Activated CD8-positive, alpha-beta memory T cell treated with anti-CD3 and anti-CD28 coated beads, Interleukin-2, amount 10 ng/mL, durations not matched to agents 7 days and 5 days (primary cell): ENCODE measurements at places on chromosomes 2 and 18.

DNA sequence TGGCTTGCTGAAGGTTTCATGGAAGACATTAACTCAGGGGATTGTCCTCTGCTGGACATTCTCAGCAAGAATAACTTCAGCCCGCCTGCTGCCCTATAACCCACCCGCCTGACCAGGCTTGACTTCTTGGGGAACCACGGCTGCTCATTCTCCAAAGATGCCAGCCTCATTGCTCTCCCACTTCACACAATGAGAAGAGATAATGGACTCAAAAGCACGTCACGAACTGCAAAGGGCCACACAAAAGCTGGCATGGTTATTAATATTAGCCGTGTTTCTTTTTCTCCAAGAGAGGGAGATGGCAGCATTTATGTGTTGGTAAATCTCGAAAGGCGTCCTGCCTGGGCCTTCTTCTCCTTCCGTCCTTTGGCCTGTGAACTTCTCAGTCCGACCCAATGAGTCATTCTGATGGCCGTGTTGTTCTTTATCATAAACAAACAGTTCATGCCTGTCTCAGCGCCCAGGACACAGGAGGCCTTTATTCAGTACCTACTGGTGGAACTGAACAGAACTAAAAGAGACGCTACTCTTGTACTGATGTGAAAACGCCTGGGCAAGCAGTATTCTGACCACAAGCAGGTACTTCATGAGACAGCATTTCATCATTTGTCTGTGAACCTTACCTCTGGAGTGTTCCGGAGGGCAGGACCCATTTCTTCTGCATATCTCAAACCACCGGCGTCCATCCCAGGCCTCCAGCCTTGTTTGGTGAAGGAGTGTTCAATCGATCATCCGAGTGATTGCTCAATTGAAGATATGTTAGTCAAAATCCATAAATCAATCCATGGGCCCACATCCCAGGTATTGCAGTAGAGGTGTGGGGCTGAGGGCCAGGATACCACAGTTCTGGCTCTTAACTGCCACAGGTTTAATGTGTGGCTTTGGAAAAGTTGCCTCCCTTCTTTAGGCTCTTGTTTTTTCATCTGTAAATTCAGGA, 25.1 kb upstream of the KLHL29 start:
- H3K36me3 ChIP-seq, result no peaks in the 10 kb centered on the region
- no peak for DNase-seq
- no peak overlapping the region for H3K4me3 ChIP-seq
- H3K4me1 ChIP-seq, result no peaks in the 10 kb centered on the region

- no peak overlapping the region for H3K4me3 ChIP-seq
- no peaks in the 10 kb centered on the region for H3K4me1 ChIP-seq
- H3K36me3 ChIP-seq, result no peaks in the 10 kb centered on the region
- no peak for DNase-seq
- H3K27me3 ChIP-seq, result peaks cover 28% of the 10 kb centered on the region
- H3K27ac ChIP-seq, result no peak overlapping the region
Observed at GRCh38 chr2:67366832-67367412, 30.2 kb upstream of the ETAA1 start.

- no peaks in the 10 kb centered on the region for H3K36me3 ChIP-seq
- H3K4me1 ChIP-seq, result no peaks in the 10 kb centered on the region
Observed at GRCh38 chr2:180695586-180696401, 284.6 kb upstream of the UBE2E3 start.

DNA sequence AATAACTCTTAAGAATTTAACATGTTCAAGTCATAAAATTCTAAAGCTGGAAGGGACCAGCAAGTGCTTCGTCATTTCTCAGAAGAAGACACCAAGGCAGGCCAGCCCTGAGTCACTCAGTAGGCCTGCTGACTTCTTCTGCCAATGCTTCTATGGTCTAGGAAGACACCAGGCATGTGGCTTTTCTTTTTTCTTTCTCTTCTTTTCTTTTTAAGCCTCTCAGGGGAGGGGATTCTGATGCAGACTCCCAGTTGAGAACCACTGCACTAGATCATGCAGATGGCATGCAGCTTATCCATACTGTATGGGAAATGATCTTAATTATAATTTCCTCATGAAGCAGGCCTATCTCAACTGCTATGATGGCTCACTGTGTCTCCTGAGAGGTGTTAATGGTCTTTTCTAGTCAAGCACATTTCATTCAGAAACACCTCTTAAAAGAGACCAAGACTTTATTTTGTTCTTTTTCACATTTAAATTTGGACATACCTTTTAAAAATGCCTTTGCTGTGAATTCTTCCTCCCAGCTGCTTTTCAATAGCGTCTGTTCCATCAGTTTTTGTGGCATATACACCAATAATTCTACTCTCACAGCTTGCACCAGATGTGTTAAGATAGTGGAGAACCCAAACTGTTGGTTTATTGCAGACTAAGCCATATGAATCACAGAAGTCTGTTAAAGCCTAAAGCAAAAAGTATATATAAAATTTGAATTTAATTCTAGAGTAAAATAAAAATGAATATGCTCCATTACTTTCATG, 11.3 kb downstream of the KCTD18 start:
- no peak overlapping the region for H3K4me3 ChIP-seq
- H3K27me3 ChIP-seq, result no peaks in the 10 kb centered on the region
- no peak overlapping the region for H3K27ac ChIP-seq

DNA sequence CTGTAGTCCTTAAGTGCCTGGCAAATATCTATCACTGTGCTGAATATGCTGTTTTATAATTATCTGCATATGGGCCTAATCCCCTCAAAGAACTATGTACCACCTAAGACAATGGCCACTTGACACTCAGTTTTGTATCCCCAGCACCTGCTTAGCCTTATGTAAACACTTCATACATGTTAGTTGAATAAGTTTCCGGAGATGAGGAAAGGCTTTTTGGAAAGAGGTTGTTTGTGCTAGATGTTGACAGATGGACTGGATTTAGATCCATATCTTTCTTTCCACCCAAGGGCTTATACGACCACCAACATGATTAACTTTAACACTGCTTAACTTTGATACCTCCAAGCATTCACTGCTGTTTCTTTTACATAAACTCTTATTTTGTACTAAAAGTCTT, 63.3 kb downstream of the FAM228A start:
- no peak for DNase-seq
- no peak overlapping the region for H3K27ac ChIP-seq
- no peaks in the 10 kb centered on the region for H3K4me1 ChIP-seq
- H3K36me3 ChIP-seq, result peaks cover 10% of the 10 kb centered on the region
- H3K27me3 ChIP-seq, result no peaks in the 10 kb centered on the region
- H3K4me3 ChIP-seq, result no peak overlapping the region

DNA sequence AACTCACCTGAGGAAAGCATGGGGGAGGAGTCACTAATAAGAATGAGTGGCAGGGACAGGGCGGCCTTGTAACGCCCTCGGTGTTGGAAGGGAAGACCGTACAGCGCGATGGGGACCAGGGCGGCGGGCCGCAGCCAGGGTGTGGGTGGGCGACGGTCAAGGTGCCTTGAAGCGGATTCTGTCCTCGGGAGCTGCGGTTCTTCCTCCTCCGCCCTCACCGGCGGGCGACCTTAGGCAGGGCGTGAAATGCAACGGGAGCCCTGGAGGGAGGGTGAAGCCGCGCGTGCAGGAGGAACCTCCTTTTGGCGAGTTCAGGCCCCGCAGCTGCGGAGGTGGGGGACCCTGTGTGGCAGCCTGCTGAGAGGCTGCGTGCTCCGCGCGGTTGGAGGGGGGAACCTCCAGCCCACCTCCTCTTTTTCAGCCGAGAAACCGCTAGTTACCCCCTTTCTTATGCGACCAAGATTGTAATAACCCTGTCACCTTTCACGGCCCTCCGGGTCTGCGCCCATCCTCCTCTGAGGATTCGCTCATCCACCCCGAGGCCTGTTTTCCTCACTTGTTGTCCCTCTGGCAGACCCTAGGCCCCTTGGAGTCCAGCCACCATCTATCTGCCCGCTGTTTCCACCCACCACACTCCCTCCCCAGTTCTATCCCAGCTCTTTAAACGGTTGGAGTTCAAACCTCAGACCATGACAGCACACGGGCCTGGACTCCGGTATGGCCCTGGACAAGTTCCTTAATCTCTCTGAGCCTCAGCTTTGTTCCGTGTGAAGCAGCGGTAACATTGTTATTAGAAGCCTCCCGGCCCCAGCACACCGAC, 823 bp upstream of the RNU2-63P start:
- H3K4me3 ChIP-seq, result peak overlapping the region; percentile 92
- peak; percentile 77 for DNase-seq
- peaks cover 1% of the 10 kb centered on the region for H3K36me3 ChIP-seq
- H3K4me1 ChIP-seq, result peaks cover 14% of the 10 kb centered on the region
- H3K27me3 ChIP-seq, result no peaks in the 10 kb centered on the region

DNA sequence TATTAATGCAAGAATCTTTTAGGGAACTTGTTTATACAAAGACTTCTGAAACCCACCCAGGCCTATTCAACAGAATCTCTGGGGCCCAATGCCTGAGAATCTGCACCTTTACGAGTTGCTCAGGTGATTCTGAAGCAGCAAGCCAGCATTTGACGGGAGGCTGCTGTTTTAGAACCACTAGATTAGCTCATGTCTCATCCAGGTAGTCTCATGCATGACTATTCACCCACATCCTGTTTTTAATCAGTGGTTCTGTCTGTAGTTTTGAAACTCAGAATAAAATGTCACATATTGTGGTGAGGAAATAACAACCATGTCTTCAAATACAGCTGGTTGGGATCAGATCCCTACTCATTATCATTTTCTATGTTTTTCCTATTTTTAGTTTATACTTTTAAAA, 39.5 kb downstream of the CYTIP start:
- no peak overlapping the region for H3K4me3 ChIP-seq
- DNase-seq, result peak; percentile 73
- H3K4me1 ChIP-seq, result peaks cover 58% of the 10 kb centered on the region
- no peaks in the 10 kb centered on the region for H3K27me3 ChIP-seq
- H3K36me3 ChIP-seq, result peaks cover 60% of the 10 kb centered on the region
- H3K27ac ChIP-seq, result peak overlapping the region; percentile 81

DNA sequence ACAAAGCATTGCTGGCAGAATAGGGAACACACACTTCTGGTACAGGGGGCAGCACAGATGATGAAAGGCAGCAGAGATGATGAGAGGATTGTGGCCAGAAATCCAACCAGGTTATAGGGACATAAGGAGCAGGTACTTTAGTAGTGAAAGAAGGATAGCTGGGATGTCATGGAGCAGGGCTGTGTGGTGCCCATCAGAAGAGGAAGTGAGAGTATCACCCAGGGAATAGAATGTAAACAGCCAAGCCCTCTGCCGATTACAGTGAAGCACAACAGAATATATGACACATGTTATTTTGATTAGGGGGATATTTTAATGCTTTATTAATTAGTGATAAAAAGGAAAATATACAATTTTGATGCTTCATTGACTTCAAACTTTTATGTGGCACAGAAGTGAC, 883.4 kb upstream of the CDH2 start:
- no peak for DNase-seq
- H3K36me3 ChIP-seq, result no peaks in the 10 kb centered on the region
- H3K27ac ChIP-seq, result no peak overlapping the region
- no peak overlapping the region for H3K4me3 ChIP-seq
- no peaks in the 10 kb centered on the region for H3K27me3 ChIP-seq

DNA sequence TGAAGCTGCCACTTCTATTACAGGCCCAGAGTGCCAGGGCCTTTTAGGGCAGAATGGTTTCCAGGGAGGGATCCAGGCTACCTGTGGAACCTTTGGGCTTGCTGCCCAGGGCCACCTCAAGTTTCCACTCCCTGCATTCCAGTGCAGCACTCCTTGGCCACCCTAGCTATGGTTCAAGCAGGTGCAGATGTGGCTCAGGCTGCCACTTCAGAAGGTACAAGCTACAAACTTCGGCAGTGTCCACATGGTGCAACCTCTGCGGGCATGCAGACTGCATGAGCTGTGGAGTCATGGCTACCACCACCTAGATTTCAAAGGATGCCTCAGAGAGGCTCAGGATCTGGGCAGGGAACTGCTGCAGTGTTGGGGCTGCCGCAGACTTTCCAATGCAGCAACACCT, 248.1 kb upstream of the UBE2E3 start:
- no peak for DNase-seq
- H3K27ac ChIP-seq, result no peak overlapping the region
- H3K4me1 ChIP-seq, result no peaks in the 10 kb centered on the region
- H3K27me3 ChIP-seq, result peaks cover 17% of the 10 kb centered on the region
- H3K4me3 ChIP-seq, result no peak overlapping the region
- no peaks in the 10 kb centered on the region for H3K36me3 ChIP-seq

- no peak overlapping the region for H3K27ac ChIP-seq
- peaks cover 3% of the 10 kb centered on the region for H3K4me1 ChIP-seq
- no peaks in the 10 kb centered on the region for H3K36me3 ChIP-seq
Observed at GRCh38 chr18:79459946-79460480, 64.3 kb downstream of the NFATC1 start.

DNA sequence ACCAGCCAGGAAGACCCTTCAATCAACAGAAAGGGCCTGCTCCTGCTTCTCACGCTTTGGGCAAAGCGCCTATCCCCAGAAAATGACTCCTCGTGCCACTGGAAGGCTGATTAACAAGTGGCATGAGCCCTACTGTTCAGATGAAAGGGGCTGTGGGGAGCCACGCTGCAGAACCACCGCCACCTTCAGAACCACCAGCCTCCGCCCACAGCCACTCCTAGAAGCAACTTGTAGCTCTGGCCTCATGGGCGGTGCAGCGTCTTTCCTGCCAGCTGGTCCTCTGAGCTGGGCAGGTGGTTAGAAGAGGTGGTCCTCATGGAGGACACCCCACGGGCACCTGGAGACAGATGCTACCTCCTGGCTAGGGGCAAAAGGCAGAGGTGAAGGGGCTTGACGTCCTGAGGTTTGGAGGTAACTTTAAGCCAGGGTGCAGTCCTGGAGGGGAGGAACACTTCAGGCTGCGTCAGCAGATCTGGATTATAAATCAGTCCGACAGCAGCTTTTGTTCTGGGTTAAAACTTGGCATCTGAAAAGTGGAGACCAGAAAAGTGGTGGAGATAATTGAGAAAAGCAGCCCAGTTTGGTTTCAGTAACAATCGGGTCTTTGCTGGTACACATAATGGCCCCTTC, 861 bp upstream of the SEMA4C start:
- peaks cover 36% of the 10 kb centered on the region for H3K4me1 ChIP-seq
- H3K27ac ChIP-seq, result peak overlapping the region; percentile 18
- H3K27me3 ChIP-seq, result peaks cover 16% of the 10 kb centered on the region
- DNase-seq, result peak; percentile 66
- H3K4me3 ChIP-seq, result peak overlapping the region; percentile 62

- no peak within 1 kb of the TSS for H3K27ac ChIP-seq
- peak; percentile 57 for DNase-seq
- H3K27me3 ChIP-seq, result peaks cover 76% of the 10 kb centered on the region
- H3K4me3 ChIP-seq, result peak within 1 kb of the TSS; percentile 64
Observed at GRCh38 chr2:206442833-206443734, at the start of gene ADAM23. TSS of gene ADAM23 (plus strand) at chr2:206443532. CDS start at chr2:206443867, 335 bp downstream.

DNA sequence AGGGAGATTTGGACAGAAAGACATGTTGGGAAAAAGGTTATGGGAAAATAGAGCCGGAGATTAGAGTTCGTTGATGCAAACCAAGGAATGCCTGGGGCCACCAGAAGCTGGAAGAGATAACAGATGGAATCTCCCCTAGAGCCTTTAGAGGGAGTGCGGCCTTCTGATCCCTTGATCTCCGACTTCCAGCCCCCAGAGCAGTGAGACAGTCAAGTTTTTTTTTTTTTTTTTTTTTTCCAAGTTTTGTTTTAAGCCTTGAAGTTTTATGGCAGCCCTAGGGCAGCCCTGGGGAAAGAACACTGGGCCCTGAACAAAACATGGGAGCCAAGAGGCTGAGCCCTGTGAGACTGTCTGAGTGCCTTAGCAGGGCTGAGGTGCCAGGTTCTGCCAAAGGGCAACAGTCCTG, 6.5 kb downstream of the DGKD start:
- H3K36me3 ChIP-seq, result peaks cover 50% of the 10 kb centered on the region
- peaks cover 33% of the 10 kb centered on the region for H3K4me1 ChIP-seq

- H3K36me3 ChIP-seq, result no peaks in the 10 kb centered on the region
- H3K4me3 ChIP-seq, result no peak overlapping the region
- no peaks in the 10 kb centered on the region for H3K4me1 ChIP-seq
- no peak overlapping the region for H3K27ac ChIP-seq
- no peak for DNase-seq
- H3K27me3 ChIP-seq, result no peaks in the 10 kb centered on the region
Observed at GRCh38 chr18:77985526-77986281, 736.1 kb downstream of the GALR1 start.
